NCI-H1694 (cell line): ENCODE measurements at places on chromosomes 7 and 10.

DNA sequence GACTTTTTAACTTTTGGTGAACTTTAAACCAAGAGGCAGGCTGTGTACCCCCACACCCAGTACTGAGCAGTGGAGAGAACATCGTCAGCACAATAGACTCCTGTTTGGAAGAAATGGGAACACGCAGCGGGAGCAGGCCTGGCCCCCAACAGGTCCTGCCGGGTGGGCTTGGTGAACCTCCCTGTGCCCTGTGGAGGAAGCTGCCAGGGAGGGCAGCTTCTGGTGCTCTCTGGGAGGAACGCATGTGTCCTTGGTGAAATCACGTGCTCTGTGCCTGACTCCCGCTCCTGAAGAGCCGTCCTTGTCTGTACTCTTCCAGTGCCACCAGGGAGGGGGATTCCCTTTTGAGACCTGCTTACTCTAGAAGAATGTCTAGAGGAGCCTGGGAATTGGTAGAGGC is 31.6 kb downstream of the CHAT start:
- DNase-seq, result no peak

GRCh38 chr7:69189406-69189805 is 408.9 kb upstream of the AUTS2 start:
- DNase-seq, result no peak

DNA sequence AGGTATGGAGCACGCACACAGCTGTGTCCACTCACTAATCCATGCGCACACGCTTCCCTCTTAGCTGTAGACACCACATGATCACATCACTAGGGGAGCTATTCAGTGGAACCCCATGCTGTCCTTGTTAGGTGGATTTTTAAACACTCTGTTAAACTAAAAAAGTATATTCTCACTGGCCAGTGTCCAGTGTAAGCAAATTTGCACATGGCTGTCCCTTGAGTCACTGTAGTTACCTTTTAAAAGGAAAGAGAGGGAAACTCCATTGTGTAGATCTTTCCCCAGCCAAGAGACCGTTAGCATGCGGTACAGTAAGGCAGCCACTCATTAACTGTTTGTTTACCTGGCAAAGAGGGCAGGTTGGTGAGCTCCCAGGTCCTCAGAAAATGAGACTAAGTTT is 81.6 kb upstream of the INSYN2A start:
- DNase-seq, result no peak

DNA sequence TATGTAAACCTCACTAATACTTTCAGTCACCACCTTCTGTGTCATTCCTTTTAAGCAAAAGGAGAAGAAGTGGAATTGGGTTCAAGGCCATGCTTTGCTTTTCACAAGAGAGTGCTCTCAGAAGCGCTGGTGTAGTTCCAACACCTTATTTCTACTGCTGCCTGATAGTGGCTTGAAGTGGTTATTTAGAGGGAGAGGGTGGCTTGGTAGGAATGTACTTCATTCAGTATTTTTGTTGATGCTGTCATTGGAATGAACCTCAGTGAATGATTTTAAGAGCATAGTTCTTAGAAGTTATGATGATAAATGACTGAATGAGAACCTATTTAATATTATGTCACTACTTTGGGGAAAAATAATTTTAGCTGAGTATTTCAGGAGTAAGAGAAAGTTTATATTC is 396.7 kb downstream of the EXOC4 start:
- no peak for DNase-seq

GRCh38 chr10:5774987-5775620 is 38.1 kb downstream of the GDI2 start:
- DNase-seq, result no peak

DNA sequence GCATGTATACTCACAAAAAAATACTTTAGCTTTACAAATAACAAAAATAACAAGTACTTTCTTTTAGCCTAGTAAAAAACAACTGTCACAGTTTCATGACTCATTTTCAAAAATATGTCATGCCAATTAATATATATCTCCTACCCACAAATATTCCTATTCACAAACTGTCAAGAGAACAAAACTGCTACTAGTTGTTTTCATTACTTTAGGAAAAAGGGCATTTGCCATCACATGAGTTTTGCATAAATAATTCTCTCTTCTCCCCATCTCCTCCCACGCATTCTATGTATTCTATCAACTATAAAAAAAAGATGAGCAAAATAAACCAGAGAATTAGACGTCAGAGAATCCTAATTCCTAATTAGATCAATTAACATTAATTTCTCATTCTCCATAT is 87.6 kb downstream of the PIP4K2A start:
- DNase-seq, result no peak

DNA sequence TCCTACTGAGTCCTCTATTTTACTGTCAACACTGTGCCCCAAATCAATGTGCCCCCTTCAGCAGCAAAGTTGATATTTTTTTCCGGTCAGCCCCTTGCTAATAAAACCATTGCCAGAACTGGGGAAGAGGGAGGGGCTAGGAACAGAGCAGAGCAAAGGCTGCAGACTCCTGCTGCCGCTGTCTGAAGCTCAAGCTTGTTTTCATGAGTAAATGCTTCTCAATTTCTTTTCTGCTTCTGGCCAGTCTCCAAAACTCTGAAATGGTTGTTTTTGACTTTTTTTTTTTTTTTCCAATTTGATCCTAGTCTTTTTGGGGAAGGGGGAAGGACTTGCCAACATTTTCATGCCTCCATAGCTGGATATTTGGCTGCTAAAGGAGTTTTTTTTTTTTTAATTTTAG is 26.7 kb upstream of the PROSER2 start:
- no peak for DNase-seq

DNA sequence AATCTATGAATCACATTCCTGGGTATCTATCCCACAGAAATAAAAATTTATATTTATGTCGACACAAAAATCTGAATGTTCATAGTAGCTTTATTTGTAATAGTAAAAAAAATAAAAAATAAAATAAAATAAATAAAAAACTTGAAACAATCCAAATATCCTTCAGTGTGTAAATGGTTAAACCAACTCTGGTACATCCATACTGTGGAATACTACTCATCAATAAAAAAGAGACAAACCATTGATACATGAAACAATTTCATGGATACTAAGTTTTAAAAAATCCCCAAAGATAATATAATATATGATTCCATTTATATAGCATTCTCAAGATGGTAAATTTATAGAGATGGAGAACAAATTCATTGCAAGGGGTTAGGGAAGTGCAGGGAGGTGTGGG is 48.6 kb downstream of the USP6NL start:
- DNase-seq, result no peak

DNA sequence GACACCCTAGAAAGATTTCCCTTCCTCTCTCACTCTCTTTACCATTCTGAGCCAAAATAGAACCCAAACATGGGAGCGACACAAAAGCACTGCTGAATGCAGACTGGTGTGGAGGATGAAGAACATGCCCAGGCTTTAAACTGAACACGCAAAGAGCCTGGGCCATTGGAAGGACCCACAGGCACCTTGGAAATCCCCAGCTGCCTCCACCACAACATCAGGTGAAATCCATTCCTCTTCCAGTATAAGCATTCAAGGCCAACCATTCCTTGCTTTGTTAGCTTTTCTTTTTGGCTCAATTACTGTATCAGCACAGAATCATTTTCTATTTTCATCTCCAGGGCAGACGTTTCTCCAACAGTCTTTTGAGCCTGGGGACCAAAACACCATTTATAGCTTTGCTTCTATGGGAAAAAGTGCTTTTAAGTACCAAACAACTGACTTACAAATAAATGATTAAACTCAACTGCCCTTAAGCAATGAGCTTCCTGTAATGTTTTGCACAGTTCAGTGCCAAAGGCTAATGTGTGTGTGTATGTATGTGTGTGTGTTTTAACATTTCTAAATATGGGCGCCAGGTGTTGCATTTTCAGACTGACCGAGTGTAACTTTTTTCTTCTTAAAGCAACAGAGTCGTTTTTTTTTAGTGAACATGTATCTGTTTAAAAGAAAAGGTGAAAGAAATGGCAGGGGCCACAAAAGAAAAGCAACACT is 16.2 kb upstream of the BLNK start:
- DNase-seq, result no peak

DNA sequence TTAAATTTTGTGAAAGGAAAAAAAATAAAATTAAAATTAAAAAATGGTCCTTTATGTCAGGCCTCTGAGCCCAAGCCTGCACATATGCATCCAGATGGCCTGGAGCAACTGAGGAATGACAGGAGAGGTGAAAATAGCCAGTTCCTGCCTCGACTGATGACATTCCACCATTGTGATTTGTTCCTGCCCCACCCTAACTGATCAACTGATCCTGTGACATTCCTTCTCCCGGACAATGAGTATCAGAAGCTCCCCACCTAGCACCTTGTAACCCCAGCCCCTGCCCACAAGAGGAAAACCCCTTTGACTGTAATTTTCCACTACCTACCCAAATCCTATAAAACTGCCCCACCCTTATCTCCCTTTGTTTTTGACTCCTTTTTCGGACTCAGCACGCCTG is 972.2 kb upstream of the GHITM start:
- no peak for DNase-seq

- DNase-seq, result no peak
Measured at GRCh38 chr7:44521347-44522095, 19.6 kb downstream of the NPC1L1 start.

DNA sequence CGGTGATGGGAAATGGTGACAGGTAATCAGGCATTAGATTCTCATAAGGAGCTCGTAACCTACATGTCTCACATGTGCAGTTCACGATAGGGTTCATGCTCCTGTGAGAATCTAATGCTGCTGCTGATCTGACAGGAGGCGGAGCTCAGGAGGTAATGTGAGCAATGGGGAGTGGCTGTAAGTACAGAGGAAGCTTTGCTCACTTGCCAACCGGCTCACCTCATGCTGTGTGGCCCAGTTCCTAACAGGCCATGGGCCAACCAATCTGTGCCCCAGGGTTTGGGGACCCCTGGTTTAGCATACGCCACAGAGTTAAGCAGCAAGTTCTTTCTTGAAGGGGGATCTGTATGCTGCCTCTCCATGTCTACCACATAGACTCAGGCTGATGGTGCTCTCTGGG is 133.1 kb downstream of the IQUB start:
- DNase-seq, result no peak

DNA sequence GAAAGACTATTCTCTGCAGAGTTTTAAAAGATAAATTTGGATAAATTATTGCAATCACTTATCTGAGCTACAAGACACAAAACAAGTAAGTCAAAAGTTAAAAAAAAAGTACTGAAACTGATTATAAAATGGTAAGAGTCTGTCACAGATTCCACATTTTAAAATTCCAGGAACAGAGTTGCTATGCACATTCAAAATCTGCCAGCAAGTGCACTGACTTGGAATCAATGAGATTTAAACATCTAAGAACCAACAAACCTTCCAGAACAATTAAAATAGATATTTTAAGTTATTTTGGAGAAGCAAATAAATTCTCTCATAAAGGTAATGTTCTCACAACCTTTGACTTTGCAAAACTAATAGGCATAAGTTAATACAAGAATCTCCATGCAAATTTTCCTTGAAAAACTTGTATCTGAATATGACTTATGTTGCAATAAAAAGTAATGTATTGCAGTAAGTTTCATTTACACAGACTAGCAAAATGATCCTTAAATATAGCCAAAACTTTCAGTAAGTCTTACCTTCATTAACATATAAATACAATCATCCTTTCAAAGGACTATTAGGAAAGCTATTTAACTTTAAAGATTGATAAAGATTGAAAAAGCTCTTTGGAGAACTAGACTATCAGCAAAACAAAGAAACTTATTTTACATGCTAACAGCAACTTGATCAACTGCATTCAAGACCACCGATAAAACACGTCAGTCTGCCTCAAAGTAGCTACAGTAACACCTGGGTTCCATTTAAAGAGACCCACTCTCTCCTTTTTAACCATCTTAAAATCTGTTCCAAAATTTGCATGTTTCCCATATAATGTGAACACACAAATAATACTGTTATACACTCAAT is 4.4 kb downstream of the ETV1 start:
- DNase-seq, result no peak

DNA sequence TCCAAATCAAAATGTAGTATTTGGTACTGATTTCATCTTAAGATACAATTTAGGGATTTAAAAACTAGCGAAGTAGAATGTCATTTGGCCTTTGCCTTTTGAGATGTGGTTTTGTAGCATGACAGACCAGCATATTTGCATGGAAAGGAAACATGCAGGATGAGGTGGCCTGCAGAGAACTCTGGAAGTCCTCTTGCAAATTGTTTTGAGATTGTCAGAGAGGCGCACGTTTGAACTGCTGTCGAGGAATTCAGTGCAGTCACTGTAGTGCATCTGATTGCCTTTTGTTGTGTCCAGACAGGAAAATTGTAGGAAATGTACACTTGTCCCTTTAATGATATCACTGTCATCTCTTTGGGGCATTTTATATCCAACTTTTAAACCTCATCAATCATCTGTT is 136.7 kb downstream of the CELF2 start:
- no peak for DNase-seq

DNA sequence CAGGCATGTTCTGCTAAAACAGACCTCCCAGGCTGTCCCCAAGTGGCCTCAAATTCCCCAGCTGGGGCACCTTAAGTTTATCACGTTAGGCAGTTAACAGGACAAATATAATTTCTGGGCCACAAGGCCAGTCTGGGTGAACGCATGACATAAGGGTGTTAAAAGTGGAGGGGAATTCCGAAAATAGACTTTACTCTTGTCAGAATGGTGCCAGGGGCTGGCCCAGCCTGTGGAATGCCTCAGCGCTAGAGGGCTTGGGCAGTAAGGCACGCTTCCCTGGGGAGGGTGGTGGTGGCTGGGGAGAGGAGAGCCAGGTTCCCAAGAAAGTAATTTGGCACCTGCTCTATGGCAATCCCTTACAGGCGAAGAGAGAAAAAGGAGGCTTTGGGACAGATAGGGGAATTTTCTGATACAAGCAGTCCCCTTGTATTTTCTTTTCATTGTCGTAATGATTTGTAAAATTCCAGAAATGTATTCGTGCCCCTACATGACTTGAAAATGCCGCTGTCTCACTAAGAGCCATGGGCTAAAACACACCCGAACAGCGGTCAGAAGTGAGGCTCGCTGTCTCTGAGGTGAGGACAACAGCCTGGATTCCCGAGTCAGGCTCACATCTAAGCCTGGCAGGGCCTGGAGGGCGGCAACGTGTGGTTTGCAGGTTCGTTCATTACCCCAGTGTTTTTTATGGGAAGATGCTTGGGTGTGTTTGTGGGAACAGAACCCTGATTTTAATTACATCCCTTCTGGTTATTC is 463.2 kb upstream of the GALNT17 start:
- DNase-seq, result no peak

DNA sequence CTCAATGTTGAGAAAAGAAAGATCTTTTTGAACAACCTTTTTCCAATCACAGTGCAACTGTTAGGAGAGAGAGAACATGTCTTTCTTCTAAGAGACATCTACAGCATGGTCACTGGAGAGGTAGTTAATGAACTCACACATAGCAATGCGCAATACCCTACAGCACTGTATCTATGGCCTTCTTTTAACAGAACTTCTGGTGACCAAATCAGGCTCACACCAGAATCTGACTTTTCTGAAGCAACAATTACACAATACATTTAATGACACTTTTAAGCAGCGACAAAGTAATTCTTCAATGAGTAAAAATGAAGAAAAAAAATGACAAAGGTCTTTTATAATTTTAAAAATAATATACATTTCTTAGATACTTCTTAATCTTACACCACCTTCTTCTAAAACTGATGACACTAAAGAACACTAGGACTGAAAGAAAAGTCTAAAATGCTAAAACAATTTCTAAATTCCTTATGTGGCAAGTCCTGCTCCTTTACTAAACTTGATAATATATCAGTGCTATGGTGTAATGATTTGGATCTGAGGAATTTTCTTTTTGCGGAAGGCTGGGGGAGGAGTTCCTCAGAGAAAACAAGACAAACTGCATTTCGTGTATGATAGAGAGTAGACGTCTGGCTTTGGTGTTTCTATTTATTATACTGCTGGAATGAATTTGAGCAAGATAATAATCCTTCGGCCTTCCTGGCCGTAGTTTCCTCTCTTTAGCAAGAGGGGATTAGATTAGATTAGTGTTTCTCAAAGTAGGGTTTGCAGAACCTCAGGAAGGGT is 166.3 kb downstream of the ZNF438 start:
- no peak for DNase-seq
